ENCODE measurements at places on chromosomes 7 and 10.

GRCh38 chr10:133520193-133520738, 6.9 kb upstream of the CYP2E1 start:
- peak; percentile 50 for DNase-seq

DNA sequence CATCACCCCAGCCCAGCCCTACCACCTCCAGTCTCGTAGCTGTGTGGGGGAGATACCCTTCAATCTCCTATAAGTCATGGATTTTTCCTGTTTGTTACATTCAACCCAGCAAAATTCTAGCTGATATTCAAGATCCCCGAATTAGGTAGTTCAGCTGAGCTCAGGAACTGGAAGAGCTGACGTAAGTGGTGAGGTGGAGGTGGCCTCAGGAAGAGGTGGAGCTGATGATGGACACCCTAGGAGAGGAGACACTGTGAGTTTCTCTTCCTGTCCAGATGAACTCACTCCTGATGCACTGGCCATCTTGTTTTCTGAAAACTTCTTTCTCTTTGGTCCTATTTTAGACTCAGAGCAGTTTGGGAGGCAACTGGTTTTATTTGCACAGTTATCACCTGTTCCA, 90.5 kb upstream of the PITRM1 start:
- no peak for DNase-seq

DNA sequence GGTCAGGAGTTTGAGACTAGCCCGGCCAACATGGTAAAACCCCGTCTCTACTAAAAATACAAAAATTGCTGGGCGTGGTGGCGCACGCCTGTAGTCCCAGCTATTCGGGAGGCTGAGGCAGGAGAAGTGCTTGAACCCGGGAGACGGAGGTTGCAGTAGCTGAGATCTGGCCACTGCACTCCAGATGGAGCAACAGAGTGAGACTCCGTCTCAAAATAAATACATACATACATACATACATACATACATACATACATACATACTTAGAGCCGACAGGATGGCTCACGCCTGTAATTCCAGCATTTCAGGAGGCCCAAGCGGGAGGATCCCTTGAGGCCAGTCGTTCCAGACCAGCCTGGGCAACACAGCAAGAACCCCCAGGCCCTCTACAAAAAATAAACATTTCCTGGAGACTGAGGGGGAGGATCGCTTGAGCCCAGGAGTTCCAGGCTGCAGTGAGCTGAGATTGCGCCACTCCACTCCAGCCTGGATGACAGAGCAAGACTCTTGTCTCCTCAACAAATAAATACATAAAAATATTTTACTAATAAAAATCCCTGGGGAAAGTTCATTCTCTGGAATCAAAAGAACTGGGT, 90.9 kb upstream of the TNRC18 start:
- no peak for DNase-seq

DNA sequence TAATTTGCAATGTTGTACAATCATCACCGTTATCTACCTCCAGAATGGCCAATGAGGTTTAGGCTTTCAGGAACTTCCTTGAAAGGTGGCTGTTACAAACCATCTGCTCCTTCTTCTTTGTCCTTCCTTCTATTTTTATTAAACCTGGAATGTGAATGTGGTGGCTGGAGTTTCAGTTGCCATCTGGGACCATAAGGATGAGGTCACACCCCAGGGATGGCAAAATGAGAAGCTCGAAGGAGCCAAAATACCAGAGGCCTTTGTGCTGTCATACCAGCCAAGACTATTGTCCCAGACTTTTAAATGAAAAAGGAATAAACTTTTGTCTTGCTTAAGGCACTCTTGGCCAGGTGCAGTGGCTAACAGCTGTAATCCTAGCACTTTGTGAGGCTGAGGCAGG, 30.9 kb upstream of the LMTK2 start:
- no peak for DNase-seq

GRCh38 chr10:73586583-73586984, 4.6 kb downstream of the USP54 start:
- DNase-seq, result peak; percentile 82

DNA sequence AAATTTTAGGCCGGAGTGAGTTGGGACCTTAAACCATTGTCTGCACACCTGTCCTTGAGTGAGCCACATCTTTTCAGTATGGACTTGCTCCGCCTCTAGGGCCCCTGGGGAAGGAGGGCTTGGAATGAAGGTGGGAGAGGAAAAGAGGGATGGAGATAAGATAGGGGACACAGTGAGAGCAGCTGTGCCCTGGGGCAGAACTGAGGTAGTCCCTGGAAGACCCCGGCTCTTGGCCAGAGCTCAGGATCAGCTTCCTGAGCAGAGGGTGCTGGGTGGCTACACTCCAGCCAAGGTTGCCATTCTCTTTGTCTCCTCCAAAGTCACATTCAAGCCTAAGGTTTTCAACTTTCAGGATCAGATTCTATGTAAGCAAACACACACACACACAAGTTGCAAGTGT, 82.0 kb downstream of the MKI67 start:
- no peak for DNase-seq

GRCh38 chr10:126647116-126647515, 23.4 kb downstream of the C10orf90 start:
- no peak for DNase-seq

- no peak for DNase-seq
These were observed 52.9 kb downstream of the C10orf120 start for GRCh38 chr10:122646511-122647382.

DNA sequence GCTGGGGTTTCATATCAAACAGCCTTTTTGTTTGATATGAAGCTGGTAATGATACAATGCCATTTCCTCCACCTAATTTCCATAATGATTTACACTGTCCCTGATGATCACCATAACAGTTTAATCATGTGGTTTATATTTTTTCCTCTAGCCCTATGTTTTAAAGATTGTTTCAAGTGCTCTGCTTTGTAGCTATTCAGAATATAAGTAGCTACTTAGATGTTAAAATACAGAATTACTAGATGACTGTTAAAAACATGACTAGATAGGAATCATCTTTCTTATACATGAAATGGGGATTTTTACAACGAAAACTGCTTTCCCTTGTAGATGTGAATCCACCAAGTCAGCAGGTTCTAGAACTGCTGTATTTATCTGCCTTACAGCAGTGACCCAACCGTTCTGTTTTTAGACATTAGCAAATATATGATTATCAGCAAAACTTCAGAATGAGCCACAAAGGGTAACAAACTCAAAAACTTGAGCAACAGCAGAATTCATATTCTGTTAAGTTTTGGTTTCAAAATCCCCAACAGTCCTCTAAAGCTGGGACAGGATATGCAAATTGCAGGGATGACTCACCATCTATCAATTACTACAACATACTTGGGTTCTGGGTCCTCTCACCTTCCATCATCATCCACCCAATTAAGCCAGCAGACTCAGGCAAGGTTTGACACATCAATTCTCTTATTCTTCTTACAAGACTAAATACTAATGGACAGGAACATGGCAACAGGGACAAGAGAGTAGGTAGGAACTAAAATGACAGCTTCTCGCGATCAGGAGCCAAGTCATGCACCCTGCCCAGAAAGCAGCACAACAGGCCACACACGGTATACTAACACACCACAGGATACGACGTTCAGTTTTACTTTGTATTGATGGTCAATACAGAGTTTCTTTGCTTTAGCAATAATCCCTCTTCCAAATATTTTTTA, 83.9 kb downstream of the PIP4K2A start:
- DNase-seq, result no peak

DNA sequence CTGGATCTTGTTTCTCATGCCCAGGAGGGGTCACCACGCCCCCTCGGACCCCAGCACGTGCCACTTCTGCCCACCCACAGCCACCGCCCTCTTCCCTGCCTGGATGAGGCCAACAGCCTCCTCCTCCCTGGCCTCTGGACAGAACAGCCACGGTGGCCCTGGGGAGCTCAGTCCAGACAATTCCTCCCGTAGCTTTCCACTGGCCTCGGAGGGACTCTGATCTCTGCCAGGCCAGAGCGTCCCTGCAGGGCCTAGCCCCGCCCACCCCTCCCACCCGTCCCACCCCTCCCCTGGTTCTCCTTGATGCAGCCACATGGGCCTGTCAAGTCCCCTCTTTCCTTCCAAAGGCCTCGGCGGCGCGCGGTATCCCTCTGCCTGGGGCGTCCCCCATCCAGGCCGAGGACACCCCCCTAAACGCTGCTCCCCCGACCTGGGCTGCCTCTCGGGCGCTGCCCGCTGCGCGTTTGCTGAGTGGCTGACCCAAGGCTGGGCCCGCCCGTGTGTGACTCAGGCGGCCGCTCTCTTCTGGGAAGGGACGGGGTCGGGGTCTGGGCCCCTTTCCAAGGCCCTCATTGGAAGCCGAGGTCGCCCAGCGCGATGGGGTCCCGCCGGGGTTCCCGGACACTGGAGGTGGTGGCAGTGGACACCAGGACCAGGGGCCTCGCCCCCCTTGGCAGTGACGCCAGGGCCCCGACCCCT, 557 bp downstream of the TMEM120A start:
- peak; percentile 51 for DNase-seq

- no peak for DNase-seq
These were observed 8.3 kb upstream of the HYAL4 start for GRCh38 chr7:123836656-123837055.

DNA sequence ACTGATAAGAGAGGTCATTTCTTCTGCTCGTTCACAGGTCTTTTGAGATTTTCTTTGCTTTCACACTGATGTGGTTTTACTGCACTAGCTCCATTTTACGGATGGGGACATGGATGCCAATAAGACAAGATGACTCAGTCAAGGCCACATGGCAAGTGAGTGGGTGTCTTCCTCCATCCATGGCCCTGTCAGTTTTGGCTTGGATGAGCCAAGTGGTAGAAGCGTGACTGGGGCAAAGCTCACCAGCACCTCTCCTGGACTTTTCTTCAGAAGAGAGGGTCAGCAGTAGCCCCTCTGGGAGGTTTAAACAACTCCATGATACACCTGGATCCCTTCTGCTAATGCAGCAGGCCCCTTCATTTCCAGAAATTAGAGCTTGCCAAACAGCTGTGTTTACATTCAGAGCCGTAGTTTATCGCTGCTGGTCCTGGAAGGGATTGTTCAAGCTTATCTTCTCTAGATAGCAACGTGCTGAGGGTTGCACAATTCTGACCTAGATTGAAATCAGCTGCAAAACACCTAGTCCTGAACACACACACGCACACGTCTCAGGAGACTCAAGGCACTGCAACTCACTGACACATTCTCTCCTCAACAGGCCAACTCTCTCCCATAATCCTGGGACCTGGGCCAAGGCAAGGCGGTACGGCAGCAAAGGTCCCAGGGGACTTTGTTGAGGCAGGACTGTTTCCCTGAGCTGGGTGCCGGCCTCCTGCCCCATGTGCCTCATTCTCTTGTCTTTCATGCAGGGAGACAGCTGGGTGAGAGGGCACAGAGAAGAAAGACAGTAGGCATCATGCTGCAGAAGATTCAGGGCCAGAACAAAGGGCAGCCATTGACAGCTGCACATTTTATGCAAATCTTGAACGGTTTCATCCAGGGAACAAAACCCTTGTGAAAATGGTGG, 14.2 kb upstream of the PDCD4 start:
- DNase-seq, result peak; percentile 80

- no peak for DNase-seq
These were observed 38.9 kb upstream of the SLF2 start for GRCh38 chr10:100873827-100874326.

GRCh38 chr7:104363355-104363754, 35.0 kb downstream of the LHFPL3 start:
- DNase-seq, result no peak

DNA sequence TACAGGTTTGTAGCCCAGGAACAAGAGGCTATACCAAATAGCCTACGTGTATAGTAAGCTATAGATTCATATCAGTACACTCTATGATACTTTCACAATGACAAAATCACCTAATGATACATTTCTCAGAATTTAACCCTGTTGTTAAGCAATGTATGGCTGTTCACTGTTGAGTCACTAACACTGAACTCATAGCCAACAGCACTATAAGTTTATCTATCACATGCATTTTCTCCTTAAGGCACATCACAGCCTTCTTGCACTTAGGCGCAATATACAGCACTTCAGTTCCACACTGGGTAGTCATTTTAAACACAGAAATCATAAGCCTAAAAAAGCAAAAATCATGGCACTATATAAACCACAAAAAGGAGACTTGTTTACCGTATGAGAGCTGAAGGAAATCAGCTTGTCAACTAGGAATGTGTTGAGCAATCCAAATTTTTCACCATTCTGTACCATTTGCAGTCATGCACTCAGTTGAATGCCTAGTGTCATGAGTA, 45.6 kb downstream of the ZNF438 start:
- DNase-seq, result no peak

GRCh38 chr10:16597656-16598055, 76.0 kb upstream of the C1QL3 start:
- no peak for DNase-seq

All from pons (tissue), 1 donor.